ENCODE measurements at places on chromosomes 5 and 9.

- DNase-seq = no peak
Observed at GRCh38 chr9:134165357-134166315, 1.3 kb upstream of the RNU6ATAC start.

GRCh38 chr9:124012368-124013301, 1.1 kb downstream of the LHX2 start:
- no peak for DNase-seq

DNA sequence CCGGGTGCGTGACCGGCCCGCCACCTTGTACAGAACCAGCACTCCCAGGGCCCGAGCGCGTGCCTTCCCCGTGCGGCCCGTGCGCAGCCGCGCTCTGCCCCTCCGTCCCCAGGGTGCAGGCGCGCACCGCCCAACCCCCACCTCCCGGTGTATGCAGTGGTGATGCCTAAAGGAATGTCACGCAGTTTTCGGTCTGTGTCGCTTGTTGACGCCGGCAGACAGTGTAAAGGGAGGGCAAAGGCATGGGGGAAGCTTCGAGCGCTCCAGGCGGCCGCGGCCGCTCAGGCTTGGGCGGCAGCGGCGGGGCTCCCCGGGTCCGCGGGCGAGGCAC, 1.3 kb downstream of the LRRC26 start:
- no peak for DNase-seq

- peak; percentile 57 for DNase-seq
Observed at GRCh38 chr5:115296124-115297022, at the start of gene CCDC112. Gene CCDC112 (minus strand): TSS chr5:115296654. CDS start chr5:115296543, 111 bp downstream.

DNA sequence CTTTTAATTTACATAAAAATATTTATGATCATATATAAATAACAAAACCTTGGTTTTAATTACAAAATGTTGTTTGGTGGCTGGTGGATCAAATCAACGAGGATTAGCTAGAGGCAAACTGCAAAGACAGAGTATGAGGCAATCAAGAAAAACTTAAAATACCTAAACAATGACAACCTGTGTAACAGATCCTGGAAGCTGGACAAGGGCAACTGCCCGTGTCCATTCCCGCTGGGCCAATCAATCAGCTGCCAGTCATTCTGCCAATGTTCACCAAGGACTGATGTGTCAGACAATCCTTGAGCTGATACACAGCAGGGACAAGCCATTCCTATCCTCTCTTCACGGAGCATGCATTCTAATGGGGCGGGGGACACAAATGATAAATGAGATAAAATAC, 3.2 kb upstream of the TENT4A start:
- no peak for DNase-seq

GRCh38 chr5:65198456-65199120, 283.1 kb downstream of the ADAMTS6 start:
- no peak for DNase-seq

DNA sequence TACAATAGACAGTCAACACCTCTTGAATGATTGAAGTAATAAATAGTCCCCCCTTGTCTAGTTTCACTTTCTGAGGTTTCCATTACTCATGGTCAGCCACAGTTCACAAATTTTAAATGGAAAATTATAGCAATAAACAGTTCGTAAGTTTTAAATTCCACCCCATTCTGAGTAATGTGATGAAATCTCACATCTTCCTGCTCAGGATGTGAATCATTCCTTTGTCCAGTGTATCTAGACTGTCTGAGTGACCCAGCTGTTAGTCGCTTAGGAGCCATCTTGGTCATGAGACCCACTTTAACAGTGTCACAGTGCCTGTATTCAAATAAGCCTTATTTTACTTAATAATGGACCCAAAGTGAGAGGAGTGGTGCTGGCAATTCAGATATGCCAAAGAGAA, 311.6 kb upstream of the PRR16 start:
- no peak for DNase-seq

DNA sequence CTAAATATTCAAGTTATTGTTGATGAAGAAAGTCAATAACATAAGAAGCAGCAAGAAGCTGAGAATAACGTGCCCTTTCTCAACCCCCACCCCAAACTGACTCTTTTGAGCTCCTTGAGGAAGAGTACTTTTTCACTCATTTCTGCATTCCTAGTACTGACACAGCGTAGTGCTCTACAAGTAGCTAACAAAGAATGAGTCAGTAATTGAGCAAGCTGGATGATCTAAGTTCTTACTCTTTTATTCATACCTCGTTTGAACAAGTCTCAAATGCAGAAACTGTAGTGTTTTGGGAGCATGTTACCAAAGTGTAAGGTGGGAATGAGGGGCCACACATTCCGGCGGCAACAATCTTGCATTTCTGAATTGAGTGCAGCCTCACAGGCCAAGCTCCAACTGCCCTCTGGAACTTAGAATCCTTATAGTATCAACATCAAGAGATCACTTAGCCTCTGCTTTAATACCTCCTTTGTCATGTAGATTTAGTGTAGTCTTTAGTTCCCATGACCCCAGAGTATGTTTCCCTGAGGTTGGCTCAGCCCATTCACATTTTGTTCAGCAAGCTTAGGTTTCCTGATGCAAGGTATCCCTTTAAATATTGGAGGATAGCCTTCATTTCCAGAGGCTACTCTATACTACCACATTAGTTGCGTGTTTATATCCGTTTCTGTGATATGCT, 152.0 kb downstream of the PRR16 start:
- no peak for DNase-seq

DNA sequence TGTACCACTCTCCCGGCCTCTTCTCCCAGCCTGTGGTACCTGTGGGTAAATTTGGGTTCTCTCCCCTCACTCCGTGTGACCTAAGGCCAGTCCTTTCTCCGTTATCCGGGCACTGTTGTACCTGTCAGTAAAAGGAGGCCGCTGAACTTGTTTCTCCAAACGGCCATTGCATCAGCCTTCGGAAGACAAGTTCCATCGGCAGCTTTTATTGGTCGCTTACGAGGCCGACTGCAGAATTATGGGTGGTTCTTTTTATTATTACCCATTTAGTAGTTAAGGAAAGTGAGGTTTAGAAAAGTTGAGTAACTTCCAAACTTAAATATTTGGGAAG, 558 bp downstream of the GRPEL2 start:
- DNase-seq = no peak

DNA sequence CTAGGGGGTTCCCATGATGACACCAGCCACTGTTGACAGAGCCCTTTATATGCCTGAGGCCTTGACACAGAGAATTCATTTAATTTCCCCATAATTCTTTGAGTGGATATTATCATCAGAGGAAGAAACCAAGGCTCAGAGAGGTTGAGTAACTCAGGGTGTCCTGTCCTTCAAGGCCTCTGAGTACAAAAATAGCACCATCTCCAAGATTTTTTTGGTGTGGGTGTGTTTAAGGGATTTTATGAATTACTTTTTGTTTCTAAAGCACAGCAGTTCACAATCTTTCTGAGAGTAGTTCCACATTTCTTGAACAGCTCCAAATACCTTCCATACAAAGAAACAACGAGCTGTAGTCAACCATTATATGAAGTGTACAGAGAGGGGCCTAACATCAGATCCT, 6.2 kb upstream of the GSN start:
- DNase-seq = no peak

- no peak for DNase-seq
Observed at GRCh38 chr9:7549249-7549648, 250.3 kb downstream of the DMAC1 start.

GRCh38 chr9:99516657-99517049, 294.6 kb downstream of the SEC61B start:
- DNase-seq = no peak

GRCh38 chr9:134688231-134688630, 46.6 kb downstream of the COL5A1 start:
- DNase-seq = no peak

DNA sequence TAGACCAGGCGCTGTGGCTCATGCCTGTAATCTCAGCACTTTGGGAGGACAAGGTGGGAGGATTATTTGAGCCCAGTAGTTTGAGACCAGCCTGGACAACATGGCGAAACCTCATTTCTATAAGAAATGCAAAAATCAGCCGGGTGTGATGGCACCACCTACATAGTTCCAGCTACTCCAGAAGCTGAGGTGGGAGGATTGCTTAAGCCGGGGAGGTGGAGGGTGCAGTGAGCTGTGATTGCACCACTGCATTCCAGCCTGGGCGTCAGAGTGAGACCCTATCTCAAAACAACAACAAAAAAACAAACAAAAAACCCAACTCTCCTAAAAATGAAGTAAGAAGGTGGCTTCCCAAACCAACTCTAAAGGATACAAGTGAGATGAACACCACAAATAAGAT, 23.0 kb downstream of the IARS1 start:
- DNase-seq = no peak

DNA sequence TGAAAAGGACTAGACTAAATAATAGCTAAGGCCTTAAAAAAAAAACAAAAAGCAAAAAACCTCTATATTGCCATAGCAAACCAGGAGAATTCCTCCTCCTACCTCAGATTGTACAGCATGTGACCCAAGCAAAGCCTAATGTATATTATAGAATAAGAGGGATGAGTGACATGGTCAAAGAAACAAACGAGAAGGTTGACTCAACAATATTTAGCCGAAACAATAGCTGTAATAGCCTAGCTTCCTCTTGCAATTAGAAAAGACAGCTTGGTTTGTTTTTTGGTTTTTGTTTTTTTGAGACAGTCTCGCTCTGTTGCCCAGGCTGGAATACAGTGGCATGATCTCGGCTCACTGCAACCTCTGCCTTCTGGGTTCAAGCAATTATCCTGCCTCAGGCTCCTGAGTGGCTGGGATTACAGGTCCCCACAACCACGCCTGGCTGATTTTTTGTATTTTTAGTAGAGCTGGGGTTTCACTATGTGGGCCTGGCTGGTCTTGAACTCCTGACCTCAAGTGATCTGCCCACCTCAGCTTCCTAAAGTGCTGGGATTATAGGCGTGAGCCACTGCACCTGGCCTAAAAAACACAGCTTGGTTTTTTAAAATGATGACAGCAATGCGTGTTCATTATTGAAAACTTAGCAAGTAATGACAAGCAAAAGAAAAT, 5.6 kb downstream of the NLN start:
- no peak for DNase-seq

- no peak for DNase-seq
Observed at GRCh38 chr5:40841068-40841805, at the start of gene CARD6. Gene CARD6 (plus strand): TSS chr5:40841367. CDS start chr5:40841383, 16 bp downstream.

- no peak for DNase-seq
Observed at GRCh38 chr9:78325846-78326360, 29.0 kb downstream of the PSAT1 start.

DNA sequence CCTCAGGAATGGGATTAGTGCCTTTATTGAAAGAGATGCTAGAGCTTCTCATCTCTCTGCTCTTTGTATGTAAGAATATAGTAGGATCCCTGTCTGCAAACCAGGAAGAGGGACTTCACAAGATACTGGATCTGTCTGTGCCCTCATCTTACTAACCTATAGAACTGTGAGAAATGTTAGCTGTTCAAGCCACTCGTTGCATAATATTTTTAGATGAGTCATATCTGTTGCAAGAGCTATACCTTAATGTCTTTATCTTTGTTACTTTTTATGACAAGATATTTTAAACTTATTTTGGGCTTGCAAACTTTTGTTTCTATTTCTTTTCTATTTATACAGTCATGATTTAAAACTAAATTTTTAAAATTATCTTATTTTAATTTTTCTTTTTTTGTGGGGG, 1296.8 kb upstream of the CDH6 start:
- no peak for DNase-seq

DNA sequence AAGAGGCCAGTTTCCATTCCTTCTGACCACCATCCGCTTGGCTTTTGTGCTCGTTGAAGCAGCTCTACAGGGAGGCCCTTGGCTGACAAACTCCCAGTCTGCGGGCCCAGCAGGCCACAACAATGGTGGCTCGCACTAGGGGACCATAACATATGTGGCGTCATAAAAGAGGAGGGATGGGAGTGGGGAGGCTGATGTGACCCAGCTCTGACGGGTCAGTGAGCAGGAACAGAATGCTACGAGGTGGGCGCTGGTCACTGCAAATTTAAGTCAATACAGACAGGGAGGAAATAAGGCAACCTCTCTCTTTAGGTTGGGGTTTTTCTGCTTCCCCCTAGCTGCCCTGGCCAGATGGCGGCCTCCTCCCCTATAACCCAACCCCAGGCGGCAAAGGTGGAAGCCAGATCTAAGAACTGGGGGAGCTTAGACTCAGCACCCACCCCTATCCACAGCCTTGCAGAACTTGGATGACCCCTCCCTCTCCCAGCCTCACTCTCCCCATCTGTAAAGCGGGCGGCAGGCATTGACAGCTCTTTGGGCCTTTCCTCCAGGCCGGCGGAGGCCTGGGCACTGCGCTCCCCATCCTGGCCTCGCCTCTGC, 778 bp downstream of the FRRS1L start:
- DNase-seq = no peak

GRCh38 chr9:72924154-72924790, 28.6 kb downstream of the ALDH1A1 start:
- DNase-seq = no peak

- no peak for DNase-seq
Observed at GRCh38 chr9:89806371-89807100, 201.7 kb downstream of the GADD45G start.

GRCh38 chr5:81896764-81897163, 75.1 kb upstream of the ATG10 start:
- no peak for DNase-seq

DNA sequence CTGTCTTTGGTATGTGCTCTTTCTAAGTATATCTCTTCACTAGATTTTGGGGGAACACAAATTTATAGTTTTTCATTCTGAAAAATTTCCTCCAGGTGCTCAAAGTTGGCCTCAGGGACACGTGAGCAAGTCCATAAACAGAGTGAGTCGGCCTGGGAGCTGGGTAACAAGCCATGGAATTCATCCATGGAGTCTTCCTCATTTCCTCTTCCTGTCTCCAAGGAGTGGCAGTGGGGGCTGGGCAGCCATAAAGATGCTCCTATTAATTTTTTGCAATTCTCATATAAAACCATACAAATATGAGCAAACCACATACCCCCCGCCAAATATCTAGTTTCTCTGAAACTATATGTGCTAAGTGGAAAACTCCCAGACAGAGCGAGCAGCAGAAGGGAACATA, 136.6 kb upstream of the OTULINL start:
- DNase-seq = no peak

GRCh38 chr5:89260254-89260653, 377.3 kb upstream of the MEF2C start:
- no peak for DNase-seq

GRCh38 chr9:121182101-121182836, 19.4 kb downstream of the RAB14 start:
- no peak for DNase-seq

DNA sequence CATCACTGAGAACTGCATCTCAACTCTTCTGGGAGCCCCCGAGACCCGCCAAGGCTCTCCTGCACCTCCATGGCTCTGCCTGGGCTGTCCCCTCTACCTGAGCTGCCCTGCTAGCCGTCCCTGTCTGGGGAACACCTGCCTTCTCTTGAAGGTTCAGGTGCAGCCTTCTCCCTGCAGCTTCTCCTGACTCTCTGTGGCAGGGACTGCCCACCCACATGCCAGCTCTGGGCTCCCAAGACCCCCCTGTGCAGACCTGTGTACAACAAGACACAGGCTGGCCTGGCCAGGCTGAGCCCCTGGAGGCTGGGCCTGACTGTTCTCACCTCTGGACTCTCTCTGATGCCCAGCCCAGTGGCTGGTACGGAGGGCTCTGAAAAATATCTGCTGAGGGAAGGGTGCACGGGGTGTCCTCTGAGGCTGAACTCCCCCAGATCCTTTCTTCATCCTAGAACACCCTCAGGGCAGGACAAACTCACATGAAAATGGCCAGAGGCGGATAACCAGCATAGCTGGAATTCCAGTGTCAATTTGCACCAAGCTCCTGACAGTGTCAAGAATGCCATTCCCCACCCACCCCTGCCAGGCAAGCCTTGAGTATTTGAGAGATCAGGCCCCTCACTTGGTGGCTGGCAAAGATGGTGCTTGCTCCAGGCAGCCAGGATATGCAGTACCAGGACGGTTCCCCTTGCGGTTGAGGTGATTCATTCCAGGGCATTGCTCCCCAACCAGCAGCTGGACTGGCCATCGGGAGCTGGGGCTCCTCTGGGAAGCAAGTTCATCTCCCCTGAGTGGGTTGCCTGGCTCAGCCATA, 40.9 kb upstream of the SLC25A51 start:
- no peak for DNase-seq
